ENCODE measurements at places on chromosomes 4 and X.

GRCh38 chr4:24169956-24170355 lies 280.1 kb upstream of the PPARGC1A start:
- no peak for DNase-seq

GRCh38 chr4:48634688-48635308 lies 144.7 kb downstream of the ZAR1 start:
- DNase-seq, result no peak

- DNase-seq, result no peak
Measured at GRCh38 chr4:140648716-140649308, 80.1 kb upstream of the UCP1 start.

DNA sequence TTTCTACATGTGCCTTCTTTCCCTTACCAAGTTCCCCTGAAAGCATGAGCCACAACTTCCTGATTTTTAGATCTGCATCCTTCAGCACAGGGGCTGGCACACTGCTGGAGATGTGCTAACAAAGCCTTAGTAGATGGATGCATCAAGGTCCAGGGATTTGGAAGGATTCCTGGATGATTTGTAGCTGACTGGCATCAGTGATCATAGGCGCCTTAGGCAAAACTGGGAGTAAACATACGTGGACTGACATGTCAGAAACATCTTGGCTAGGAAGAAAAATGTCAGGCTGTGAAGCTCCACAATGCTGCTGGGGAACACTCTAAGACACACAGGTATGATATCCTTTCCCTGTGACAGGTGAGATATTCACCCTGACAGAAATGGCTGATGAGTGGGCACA lies 156.4 kb downstream of the AMELX start:
- no peak for DNase-seq

DNA sequence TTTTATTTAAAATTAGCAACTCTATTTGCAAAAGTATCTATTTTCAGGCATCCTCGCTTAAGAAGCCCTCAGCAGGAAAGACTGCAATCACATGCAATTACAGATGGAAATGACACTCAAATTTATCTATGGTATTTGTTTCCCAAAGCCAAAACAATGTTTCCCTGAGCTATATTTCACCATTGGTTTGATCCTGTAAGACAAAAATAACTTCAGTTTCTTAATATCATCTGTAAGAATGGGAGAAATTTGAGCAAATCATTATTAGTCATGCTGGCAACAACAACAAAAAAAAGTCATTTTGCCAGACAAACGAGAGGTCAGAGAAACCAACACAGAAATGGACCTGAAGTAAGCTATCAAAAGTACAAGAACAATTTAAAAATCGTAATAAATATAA lies 204.1 kb downstream of the NR3C2 start:
- no peak for DNase-seq

DNA sequence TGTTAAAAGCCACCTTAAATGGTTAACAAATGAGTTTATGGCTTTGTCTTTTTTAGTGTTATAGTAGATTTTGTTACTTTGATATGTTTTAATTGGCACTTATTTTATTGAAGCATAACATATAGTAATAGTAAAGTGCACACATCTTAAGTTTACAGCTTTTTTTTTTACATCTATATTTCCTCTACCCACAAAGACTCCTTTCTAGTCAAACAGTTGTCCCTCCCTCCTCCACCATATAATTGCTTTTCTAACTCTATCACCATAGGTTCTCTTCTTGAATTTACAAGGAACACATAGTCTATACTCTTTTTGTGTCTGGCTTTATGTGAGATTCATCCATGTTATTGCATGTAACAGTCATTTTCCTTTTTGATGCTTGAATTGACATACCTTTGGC lies 71.5 kb downstream of the PDK3 start:
- DNase-seq, result no peak

DNA sequence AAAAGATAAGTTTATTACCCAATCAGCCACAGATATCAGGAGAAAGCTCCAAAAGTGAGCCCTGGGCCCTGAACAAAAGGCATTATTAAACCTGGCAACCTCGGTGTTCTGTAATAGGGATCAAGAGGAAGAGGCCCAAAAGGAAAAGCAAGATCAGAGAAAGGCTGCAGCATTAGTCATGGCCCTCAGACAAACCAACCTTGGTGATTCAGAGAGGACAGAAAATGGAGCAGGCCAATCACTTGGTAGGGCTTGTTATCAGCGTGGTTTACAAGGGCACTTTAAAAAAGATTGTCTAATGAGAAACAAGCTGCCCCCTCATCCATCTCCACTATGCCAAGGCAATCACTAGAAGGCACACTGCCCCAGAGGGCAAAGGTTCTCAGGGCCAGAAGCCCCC lies 75.7 kb downstream of the AGTR2 start:
- DNase-seq, result no peak

GRCh38 chr4:12471193-12471592 lies 1012.9 kb downstream of the RAB28 start:
- DNase-seq, result no peak

DNA sequence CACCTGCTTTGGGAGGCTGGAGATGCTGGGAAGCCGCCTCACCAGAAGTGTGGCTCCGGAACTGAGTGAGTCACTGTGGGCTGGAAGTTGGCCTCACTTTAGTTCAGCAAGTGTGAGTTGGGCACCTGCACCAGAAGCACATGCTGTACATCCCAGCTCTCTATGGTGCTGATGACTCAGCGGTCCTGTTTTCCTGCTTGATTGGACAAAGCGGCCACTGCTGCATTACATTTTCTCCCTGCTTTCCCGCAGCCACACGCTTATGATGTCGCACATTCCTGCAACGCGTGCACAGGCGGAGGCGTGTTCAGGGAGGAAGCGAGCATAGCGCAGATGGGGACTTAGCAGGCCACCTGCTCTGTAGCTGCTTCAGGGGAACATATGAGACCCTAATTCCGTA lies 26.7 kb upstream of the CLDN34 start:
- DNase-seq, result no peak

DNA sequence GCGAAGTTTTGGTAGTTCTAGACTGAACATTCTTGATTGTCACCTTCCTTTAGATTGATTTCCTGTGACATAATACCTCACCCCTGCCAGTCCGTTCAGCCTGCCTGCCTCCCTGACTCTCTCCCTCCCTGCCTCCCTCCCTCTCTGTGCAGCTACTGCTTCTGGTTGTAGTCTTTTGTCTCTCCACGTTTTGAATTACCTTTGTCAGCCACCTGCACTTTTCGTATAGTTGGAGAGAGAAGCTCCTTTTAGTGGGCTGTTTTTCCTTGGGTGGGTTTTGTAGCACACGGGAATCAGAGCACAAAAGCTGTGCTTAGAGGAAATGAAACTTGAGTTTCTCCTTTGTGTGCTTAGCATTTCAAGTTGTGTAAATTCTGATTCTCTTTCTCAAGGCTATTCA lies 32.6 kb upstream of the MSMO1 start:
- no peak for DNase-seq
